SW 1271 (cell line): ENCODE measurements at places on chromosomes 5 and 9.

DNA sequence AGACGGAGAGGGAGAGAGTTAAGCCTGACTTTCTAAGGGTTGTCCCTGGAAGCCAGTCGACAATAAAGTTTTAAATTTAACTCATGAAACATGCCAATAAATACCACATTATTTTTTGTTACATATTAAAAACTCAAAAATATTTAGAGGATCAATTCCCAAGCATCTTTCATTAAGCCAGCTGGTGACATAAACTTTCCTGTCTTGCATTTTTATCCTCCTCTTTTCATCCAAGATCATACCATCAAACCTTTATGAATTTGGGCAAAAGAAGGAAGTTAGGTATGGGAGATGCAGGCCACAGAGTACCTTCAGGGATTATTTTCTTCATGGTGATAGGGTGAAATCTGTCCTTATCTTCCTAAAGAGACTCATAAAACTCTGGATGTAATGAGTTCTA is 178.3 kb upstream of the FBXL17 start:
- DNase-seq, result no peak

DNA sequence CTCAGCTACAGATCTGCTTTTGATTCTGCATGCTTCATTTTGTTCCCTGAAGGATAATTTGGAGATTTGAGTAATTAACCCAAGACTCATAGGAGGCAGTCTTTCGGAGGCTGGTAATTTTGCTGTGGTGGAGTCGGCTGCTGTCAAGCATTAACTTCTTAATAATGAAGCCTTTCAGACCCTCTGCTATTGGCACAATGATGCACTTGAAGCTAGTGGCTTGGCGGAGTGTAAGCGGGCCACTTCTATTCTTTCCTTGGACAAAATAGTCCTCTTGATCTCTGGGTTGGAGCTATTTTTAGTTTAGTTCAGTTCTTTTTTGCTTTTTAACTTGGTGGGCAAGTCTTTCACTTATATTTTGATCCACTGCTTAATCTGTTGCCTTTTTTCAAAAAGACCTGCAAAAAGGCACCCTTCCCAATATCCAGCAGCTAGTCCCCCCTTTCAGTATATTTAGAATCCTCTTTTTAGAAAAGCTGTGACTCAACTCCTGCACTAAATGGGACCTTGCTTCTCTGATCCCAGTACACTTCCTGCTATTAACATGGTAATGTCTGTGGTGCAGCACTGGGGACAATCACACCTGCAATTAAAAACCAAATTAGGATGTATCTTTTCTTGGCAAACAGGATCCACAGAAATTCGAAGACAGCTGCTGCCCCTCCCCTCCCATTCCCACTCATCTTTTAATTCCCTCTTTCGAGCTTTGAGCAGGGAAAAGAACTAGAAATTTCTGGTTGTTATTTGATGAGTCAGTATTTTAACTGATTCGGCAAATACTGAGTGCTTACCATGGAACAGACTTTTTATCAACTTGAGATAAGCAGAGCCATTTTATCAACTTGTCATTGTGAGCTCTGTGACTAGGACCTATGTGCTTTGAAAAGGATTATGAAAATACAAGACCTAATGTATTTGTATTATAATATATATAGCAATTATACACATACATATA is 169.4 kb upstream of the ANKRD55 start:
- no peak for DNase-seq

DNA sequence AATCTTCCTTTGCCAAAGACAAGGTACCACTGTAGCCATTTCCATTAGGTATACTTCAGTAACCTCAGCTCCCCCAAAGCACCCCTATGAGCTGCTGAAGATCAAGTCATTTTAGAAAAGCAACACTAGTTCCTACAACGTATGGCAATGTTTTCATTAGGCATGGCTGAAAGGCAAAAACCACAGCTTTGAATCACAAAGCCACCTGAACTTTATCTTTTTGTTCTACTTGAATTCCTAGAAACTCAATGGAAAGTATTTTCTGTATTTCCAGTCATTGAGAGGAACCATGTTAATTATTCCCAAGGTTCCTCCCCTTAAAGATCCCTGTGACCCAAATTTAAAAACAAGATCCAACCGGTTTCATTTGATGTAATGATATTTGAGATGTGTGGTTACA is 152.1 kb downstream of the EFNA5 start:
- DNase-seq, result no peak

- no peak for DNase-seq
These were observed 6.5 kb upstream of the GLE1 start for GRCh38 chr9:128497824-128498610.
